ENCODE measurements at places on chromosomes 3 and 15. TPM values are rescaled to one million over a fixed set of nuclear protein-coding genes. Genes with fewer than 3 reads are reported as not detected.

The TOP2B gene
- total RNA-seq: 133 TPM

The DPH6 gene
- total RNA-seq: 9.7 TPM

The SPINK8 gene
- not detected for total RNA-seq

The CRYGS gene
- 2.4 TPM for total RNA-seq

The MYEF2 gene
- 9.1 TPM for total RNA-seq

The CFAP20DC gene
- total RNA-seq: 2.7 TPM

The EIF4E3 gene
- 1.2 TPM for total RNA-seq

The ZBBX gene
- 0.32 TPM for total RNA-seq

All from smooth muscle cell of the umbilical artery (primary cell).